ENCODE measurements at places on chromosomes 16 and 17.

DNA sequence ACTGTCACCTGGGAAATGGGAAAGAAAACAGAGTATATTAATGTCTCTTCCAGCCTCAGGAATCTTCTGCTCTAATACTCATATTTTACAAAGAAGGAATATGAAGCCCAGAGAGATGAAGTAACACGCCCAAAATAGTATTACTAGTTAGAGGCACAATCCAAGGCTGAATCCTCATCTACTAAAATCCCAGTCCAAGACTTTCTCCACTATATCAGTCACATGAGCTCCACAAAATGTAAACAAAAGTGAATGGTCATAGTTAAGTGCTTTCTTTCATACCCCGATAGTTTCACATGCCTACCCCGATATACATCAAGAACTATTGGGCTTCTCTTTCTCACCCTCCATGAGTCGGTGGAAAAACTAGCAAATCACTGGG lies 965 bp downstream of the INTS2 start:
- DNase-seq, result no peak

DNA sequence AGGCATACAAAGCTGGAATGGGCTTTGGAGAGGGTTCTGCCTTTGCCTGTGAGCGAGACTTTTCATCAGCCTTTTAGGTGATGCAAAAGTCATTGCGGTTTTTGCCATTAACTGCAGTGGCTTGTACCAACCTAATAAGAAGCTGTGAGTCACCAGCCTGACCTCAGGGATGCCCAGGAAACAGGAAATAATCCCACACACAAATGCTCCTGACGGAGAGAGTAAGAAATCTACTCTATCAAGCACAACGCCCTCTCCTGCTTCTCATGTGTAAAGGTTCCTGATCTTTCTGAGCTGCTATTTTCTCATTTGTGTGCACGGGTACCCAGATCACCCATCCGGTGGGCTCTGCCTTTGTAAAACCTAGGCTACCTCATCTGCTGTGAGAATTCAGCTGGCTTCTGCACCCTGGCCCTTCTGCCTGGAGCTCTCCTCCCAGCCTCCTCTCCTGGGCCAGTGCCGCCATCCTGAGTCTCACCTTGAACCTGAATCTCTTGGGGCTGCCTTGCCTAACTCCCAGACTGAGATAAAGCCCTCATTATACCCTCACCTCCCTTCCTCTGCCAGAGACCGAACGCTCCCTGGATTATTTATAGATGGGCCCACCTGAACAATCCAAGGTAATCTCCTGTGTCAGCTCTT lies 299.7 kb downstream of the C16orf95 start:
- no peak for DNase-seq

GRCh38 chr17:79361873-79362771 lies 248.7 kb downstream of the RBFOX3 start:
- peak; percentile 10 for DNase-seq

DNA sequence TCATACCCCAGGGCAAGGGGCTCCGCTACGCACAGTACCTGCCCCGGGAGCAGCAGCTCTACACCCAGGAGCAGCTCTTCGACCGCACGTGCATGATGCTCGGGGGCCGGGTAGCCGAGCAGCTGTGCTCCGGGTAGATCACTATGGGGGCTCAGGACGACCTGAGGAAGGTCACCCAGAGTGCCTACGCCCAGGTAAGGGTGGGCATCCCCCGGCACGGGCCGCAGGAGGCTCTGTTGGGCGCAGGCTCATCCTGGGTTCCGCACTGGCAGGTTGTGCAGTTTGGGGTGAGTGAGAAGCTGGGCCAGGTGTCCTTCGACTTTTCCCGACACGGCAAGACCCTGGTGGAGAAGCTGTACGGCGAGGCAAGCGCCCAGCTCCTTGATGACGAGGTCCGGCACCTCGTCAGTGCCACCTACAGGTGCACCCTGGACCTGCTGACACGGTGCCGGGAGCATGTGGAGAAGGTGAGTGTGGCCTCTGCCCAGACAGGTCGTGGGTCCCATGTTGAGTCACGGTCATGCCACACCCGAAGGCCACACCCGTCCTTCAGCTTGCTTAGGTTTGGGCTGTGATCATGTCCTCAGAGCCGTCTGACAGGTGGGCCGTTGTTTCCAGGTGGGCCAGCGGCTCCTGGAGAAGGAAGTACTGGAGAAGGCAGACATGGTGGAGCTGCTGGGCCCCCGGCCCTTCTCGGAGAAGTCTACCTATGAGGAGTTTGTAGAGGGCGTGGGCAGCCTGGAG lies 19.3 kb downstream of the DBNDD1 start:
- no peak for DNase-seq

- DNase-seq, result peak; percentile 36
These were observed at the start of the genes ABI3 and GNGT2 for GRCh38 chr17:49210158-49211029. ABI3 (plus strand) TSS chr17:49210707; CDS start chr17:49210725, 18 bp downstream. GNGT2 (minus strand) TSS chr17:49210574; CDS start chr17:49207422, 3,152 bp downstream.

DNA sequence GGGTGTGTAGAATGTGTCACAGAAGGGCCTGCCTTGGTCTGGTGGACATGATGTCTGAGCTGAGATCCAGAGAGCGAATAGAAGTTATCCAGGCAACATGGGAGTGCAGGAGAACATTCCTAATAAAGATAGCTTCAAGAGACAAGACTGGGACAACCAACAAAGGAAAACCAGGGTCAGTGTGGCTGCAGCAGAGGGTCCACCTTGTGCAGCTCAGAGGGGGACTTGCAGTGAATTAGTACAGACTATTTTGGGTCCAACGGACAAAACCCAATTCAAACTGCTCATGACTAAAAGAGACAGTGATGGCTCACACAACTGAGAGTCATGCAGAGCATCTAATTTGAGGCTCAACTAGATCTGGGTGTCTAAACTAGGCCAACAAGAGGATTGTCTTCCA lies 192.1 kb downstream of the CBLN1 start:
- no peak for DNase-seq

GRCh38 chr16:56190677-56191155 lies 573 bp upstream of the GNAO1 start:
- no peak for DNase-seq

GRCh38 chr17:62591333-62591732 lies 36.1 kb upstream of the MRC2 start:
- no peak for DNase-seq

Measured in hippocampal formation (tissue), 2 donors.